ENCODE measurements at places on chromosomes 11 and 22. TPM values are rescaled to one million over a fixed set of nuclear protein-coding genes. Genes with fewer than 3 reads are reported as not detected.

Gene TRIM64
- not detected for polyA plus RNA-seq

Gene MYOD1
- not detected for polyA plus RNA-seq

Gene FUT4
- 5.9 TPM for polyA plus RNA-seq

Gene MB
- 0.64 TPM for polyA plus RNA-seq

Gene OR4C12
- not detected for polyA plus RNA-seq

Gene ISX
- 17.7 TPM for polyA plus RNA-seq

Gene OPCML
- polyA plus RNA-seq: 0.98 TPM

Gene IGF2
- polyA plus RNA-seq: 3,175 TPM

Gene LRRC55
- not detected for polyA plus RNA-seq

Gene IFITM10
- 1.9 TPM for polyA plus RNA-seq

Gene GAL
- 15.5 TPM for polyA plus RNA-seq

Gene INSC
- polyA plus RNA-seq: not detected

Gene CXCR5
- polyA plus RNA-seq: 0.29 TPM

Gene PDGFB
- polyA plus RNA-seq: 4.1 TPM

Gene C11orf86
- 0.34 TPM for polyA plus RNA-seq

Gene HDHD5
- polyA plus RNA-seq: 46.4 TPM

Gene RPUSD4
- polyA plus RNA-seq: 13.3 TPM

Gene TMPRSS4
- 12.1 TPM for polyA plus RNA-seq

Gene HBE1
- 1.5 TPM for polyA plus RNA-seq

Gene AKIP1
- polyA plus RNA-seq: 41.1 TPM

Gene CCDC88B
- 9.1 TPM for polyA plus RNA-seq

Gene CSF2RB
- polyA plus RNA-seq: not detected

Gene SERHL2
- 3.3 TPM for polyA plus RNA-seq

Gene COX8A
- 463 TPM for polyA plus RNA-seq

Gene BTBD18
- 0.39 TPM for polyA plus RNA-seq

Gene BUD13
- 9.9 TPM for polyA plus RNA-seq

Gene ABTB2
- polyA plus RNA-seq: 14.3 TPM

Gene LTBP3
- 85.3 TPM for polyA plus RNA-seq

Gene ZBTB16
- 67.5 TPM for polyA plus RNA-seq

Gene ANO5
- 2.6 TPM for polyA plus RNA-seq

All from hepatocyte (in vitro differentiated cells).